ENCODE measurements at places on chromosomes 6 and 20. TPM values are rescaled to one million over a fixed set of nuclear protein-coding genes. Genes with fewer than 3 reads are reported as not detected.

The VPS16 gene
- 28.6 TPM for polyA plus RNA-seq

The BRPF3 gene
- 7.7 TPM for polyA plus RNA-seq

The NMBR gene
- polyA plus RNA-seq, result not detected

The PRDM1 gene
- polyA plus RNA-seq, result 37.6 TPM

The TMEM244 gene
- not detected for polyA plus RNA-seq

The PAQR8 gene
- polyA plus RNA-seq, result 7.7 TPM

The THEMIS gene
- polyA plus RNA-seq, result 0.22 TPM
